ENCODE measurements at places on chromosomes 7 and 10.
A peak's percentile ranks its signal among the peaks of the same experiment; 100 is the strongest.

DNA sequence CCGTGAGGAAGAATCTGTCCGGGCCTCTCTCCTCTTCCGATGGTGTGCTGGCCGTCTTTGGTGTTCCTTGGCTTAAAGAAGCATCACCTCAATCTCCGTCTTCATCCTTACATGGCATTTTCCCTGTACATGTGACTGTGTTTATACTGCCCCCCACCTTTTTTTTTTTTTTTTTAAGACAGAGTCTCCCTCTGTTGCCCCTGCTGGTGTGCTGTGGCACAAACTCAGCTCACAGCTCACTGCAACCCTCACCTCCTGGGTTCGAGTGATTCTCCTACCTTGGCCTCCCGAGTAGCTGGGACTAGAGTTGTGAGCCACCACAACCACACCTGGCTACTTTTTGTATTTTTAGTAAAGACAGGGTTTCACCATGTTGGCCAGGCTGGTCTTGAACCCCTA lies 121.9 kb upstream of the C7orf33 start:
- no peak for DNase-seq

DNA sequence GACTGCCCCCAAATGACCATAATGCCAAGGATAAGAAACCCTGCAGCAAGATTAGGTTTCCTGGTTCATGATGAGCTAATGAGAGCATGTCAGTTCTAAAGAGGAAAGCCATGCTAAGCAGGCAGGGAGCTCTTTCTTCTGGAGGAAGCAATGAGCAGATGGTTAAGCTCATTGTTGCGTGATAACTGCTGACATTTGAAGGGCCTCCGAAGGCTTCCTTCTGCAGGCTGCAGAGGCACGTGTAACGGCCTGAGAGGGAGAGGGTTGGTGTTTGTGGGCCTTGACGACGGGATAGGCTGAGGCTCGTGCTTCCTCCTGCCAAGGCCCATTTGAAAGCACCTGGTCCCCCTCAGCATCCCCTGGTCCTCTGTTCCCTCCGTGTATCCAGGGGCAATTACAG lies 63.5 kb upstream of the BTBD16 start:
- DNase-seq, result no peak

- DNase-seq, result no peak
These were observed 239.1 kb upstream of the AUTS2 start for GRCh38 chr7:69359003-69359700.

DNA sequence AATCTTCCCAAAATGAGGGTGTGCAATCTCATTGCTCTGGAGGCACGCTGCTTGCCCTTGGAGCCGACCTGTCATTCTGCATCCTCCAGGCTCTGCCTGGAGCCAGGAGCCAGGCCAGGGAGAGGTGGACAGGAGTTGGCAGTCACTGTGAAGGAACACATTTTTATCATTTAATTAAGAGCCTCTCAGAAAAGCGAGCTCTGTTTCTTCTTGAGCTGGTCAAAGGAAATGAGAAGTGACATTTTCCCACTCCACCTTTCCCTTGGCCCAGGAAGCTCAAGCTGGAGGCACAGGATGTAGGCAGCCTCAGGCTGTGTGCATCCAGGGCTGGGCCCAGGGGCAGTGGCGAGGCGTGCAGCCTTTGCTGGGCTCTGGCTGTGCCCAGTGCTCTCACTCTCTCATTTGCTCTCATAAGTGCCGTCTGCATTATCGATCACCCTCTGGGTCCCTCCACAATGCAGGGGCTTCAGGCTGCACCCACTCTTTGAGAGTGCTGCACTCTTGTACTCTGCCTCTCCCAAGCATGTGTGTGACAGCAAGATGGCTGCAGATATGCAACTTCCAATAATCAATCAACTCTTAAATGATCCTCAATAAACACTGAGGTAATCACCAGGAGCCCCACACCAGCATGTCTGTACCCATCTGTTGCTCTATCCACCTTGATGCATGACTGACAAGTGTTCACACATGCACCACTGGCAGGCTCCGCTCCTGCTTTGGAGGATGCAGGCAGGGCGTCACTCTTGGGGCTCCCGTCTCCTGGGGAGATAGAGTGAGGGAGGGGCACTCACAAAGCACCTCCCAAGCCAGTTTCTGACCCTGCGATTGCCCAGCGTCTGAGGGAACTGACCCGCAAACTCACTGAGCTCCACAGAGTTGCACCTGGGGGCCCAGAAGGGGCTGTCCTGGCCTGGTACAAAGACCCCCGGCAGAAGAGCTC lies 171.4 kb downstream of the ZNF248 start:
- DNase-seq, result no peak

- no peak for DNase-seq
These were observed 39.5 kb downstream of the PRKAG2 start for GRCh38 chr7:151837285-151838042.

- no peak for DNase-seq
These were observed 173.7 kb downstream of the BUB3 start for GRCh38 chr10:123327896-123328295.

GRCh38 chr10:121106611-121107010 lies 255.4 kb downstream of the WDR11 start:
- no peak for DNase-seq

DNA sequence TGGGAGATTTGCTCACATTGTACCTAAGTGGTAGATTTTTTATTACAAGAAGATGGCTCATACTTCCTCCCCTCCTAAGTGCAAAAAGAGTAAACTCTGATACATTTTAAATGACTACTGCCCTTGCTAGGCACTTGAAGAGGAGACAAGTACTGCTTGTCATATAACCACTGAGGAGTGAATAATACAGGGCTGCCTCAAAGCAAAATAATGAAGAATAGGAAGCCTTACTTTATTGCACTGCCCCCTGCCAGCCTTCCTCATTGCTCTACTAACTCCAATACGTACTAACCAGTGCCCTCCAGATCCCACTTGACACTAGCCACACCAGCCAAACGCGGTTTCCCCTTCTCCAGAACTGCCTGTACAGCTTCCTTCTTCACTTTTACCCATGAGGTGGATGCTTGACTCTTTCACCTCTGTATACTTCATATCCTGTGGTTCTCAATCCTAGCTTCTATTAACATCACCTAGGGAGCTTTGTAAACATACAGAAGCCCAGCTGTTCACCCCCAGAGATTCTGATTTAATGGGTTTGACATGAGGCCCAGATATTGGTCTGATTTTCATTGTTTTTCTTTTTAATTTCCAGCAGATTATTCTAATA lies 11.7 kb upstream of the MTERF1 start:
- DNase-seq, result no peak

- DNase-seq, result no peak
These were observed 14.0 kb downstream of the ITGB1 start for GRCh38 chr10:32943854-32944661.

- no peak for DNase-seq
These were observed 15.5 kb downstream of the WAPL start for GRCh38 chr10:86506062-86506461.

GRCh38 chr10:15169555-15170401 lies 1.3 kb upstream of the NMT2 start:
- DNase-seq, result peak; percentile 24

GRCh38 chr10:84762754-84763394 lies 434.5 kb downstream of the CCSER2 start:
- DNase-seq, result no peak

- DNase-seq, result no peak
These were observed 80.4 kb downstream of the AUTS2 start for GRCh38 chr7:69678494-69679187.

DNA sequence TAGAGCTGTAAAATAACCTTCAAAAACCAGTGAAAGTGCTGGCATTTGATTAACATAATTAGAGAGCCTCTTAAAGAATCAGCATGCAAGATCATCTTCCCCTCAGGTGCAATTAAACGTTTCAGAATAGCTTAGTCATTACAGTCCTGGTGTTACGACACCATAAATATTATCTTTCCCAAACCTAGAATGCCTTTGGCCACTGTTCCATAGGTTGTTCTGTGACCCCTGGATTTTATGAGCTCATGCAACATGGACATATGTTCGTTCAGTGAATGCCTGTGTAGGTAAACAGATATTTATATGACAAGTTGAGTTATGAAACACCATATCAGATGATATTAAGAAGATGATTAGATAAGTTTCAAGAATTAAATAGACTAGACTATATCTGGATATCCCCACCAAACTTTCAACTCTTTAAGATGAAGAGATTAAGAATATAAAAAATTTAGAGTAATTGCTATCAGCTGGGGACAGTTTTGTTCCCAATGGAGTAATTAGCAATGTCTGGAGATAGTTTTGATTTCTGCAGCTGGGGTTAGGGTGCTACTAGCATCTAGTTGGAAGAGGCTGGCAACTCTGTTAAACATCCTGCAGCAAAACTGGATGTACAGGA lies 263.5 kb upstream of the DKK1 start:
- DNase-seq, result no peak

- no peak for DNase-seq
These were observed 7.9 kb upstream of the CRTAC1 start for GRCh38 chr10:98038288-98038687.

DNA sequence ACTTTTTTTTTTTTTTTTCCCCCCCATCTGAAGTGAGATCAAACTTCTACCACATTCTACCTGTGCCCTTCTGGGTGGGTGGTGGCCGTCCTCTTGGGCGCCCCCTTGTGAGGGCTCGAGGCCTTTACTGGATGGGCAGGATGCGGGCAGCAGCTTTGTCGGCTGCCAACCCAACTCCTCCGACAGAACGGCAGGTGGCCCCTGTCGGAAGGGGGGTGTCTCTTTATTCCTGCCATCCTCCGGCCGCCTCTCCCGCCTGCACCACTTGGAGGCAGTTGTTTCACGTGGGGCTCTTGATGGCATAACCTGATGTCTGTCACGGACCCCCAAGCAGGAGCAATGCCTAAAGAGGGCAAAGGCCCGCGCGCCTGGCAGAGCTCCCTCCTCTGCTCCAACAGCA lies 31.0 kb downstream of the AMZ1 start:
- peak; percentile 38 for DNase-seq

- DNase-seq, result no peak
These were observed 205.6 kb downstream of the GRID1 start for GRCh38 chr10:86160890-86161585.

GRCh38 chr10:126135177-126135576 lies 238.8 kb downstream of the FANK1 start:
- DNase-seq, result no peak

DNA sequence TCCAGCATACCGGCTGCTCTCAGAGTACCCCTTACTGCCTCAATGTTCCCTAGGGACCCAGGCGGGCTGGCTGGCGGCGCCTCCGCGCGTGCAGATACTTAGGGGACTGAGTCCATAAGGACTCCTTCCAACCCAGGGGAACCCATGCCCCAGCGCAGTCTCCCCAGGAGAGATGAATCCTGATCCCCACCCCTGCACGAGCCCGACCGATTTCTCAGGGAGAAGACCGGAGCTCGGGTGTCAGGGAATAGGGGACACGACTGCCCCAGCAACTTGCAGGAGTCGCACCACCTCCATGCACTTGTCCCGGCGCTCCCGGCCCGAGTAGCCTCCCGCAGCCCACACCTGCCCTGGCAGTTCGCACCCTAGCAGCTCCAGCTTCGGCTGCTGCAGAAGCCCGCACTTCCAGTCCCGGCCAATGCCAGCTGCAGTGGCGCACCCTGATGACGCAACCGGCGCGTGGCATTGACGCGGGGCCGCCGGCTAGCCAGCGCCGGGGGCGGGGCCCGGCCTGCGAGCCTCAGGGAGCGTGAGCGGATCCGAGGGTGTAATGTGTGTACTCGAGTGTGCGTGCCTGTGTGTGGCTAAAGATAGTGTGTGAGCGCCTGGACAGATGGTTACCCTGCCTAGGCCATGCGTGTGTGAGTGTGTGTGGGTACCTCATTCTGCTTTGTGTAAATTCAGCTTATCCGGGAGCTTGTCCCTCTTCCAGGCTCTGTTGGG lies at the start of gene GPAM:
Gene GPAM, minus strand, starts transcription at position 437 of the 723 bp plus-strand sequence. CDS start 1,981 bp downstream, outside the sequence.
- DNase-seq, result peak; percentile 99

Measured in stimulated activated CD8-positive, alpha-beta memory T cell treated with anti-CD3 and anti-CD28 coated beads, Interleukin-15, amount 100 ng/mL, for 1 hour (primary cell).